ENCODE measurements at places on chromosomes 7 and 10. TPM values are rescaled to one million over a fixed set of nuclear protein-coding genes. Genes with fewer than 3 reads are reported as not detected.

Gene LDB3
- under 0.01 TPM for total RNA-seq

- peak; percentile 98 for DNase-seq
These were observed 39.0 kb downstream of the TET1 start for GRCh38 chr10:68598978-68599770.

DNA sequence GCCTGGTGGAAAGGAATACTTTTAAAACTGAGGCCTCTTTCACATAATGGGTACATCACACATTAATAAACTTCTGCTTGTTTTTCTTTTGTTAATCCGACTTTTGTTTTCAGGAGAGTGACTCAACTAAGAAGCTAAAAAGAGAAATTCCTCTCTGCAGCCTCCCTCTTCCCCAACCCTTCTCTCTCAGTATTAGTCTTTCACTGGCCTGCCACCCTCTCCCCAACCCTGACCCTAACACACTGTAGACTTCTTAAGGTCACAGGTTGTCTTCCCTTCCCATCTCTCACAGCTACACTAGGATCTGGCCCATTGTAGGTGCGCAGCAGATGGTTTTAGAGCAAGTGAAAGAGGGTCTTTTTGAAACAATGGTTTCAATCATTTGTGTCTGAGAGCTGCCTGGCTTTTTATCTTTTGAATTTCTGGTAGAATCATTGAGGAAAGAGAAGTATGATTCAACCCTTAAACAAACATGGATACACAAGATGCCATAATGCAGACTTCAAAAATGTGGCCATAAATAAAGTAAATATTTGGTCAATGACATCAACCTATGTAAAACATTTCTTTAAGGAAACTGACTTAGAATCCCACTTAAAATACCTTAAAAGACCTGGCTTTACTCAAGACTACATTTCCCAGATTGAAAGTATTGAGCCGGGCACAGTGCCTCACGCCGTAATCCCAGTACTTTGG lies 17.9 kb upstream of the FFAR4 start:
- DNase-seq, result peak; percentile 11

DNA sequence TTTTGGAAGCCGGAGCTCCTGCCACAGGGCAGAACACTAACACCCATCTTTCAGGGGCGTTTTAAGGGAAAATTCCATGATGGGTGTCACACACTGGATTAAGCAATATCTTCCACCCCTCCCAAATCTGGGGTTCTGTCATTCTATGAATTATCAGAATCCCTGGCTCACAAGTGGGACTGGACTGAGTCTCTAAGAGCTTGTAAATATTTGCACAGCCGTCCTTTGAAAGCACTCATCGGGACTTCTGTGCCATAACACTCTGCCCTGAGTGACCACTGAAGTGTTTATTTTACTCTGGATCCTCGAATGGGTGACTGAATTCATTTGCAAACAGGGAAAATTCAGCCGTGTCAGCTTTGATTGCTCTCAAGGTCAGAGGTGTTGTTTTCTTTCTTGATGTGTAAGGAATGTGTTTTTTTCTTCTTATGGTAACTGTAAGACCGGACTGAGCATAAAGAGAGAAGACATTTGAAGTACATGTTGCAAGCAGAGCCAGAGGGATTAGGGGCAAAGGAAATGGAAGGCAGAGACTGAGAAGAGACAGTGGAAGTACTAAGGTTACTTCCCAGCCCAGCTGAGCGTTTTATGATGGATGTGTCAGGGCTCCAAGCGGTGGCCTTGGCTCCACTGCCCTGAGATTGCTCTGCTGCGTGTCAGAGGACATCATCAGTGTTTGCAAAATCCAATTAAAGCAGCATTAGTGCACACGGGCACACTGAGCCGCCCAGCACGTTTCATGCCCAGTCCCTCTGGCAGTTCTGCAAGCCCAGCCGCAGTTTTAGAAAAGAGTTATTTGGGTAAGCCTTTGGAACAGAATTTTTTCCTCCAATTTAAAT lies 17.7 kb upstream of the GTPBP4 start:
- peak; percentile 48 for DNase-seq

DNA sequence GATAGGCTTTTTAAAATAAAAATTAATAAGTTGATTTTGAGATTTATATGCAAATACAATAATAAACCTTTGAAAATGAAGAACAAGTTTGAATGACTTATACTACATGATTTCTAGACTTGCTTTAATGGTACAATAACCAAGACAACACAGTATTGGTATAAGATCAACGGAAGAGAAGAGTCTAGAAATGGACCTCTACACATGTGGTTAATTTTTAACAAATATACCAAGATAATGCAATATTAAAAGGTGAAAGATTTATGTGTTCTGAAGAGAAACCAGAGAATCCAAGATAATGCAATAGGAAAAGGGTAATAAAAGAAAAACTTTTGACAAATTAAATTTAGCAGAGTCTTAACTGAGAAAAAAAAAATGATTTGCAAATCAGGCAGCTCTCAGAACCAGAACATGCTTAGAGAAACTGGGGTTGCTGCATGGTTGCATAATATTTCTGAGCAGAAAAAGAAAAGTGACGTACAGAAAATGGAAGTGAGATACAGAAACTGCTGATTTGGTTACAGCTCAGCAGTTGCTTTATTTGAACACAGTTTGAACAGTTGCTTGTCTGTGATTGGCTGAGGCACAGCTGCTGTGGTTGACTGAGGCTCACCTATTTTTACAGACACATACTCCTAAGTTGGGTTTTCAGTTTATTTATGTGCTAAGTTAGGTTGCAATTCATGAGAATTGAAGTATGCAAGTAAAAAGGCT lies 365.9 kb downstream of the CRPPA start:
- no peak for DNase-seq
